Right renal pelvis (tissue), 4 donors: ENCODE measurements at places on chromosomes 7 and 10. TPM values are rescaled to one million over a fixed set of nuclear protein-coding genes. Genes with fewer than 3 reads are reported as not detected.
A peak's percentile ranks its signal among the peaks of the same experiment; 100 is the strongest.

NUTM2B gene
- 0.52 TPM for polyA plus RNA-seq

GRCh38 chr10:106930751-106931150, 233.8 kb downstream of the SORCS1 start:
- no peak for DNase-seq

GRCh38 chr7:129771201-129771927, 159.8 kb downstream of the NRF1 start:
- no peak for DNase-seq

LRRN3 gene
- polyA plus RNA-seq: 5.7 TPM

STK17A gene
- 16.8 TPM for polyA plus RNA-seq

GRCh38 chr7:30698481-30698880, 16.2 kb upstream of the CRHR2 start:
- DNase-seq: no peak

DNA sequence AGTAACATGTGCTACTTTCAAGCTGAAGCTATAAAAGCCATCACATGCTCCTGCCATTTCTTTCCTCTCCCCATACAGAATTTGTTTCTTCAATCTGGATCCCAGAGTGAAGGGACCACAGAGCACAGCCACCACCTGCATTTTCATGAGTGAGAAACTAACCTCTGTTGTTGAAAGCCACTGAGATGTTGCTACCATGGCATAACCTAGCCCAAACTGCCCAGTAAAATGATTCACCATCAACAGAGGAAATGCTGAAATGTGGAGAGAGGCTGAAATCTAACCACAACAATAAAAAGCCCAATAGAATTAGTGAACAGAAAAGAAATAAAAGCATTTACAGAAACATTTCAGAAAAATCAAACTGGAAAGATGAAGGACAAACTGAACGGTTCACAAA, 125.2 kb downstream of the AMPH start:
- no peak for DNase-seq

RNF133 gene
- 0.10 TPM for polyA plus RNA-seq

GRCh38 chr7:47697543-47697942, 115.6 kb upstream of the TNS3 start:
- DNase-seq: no peak

DNA sequence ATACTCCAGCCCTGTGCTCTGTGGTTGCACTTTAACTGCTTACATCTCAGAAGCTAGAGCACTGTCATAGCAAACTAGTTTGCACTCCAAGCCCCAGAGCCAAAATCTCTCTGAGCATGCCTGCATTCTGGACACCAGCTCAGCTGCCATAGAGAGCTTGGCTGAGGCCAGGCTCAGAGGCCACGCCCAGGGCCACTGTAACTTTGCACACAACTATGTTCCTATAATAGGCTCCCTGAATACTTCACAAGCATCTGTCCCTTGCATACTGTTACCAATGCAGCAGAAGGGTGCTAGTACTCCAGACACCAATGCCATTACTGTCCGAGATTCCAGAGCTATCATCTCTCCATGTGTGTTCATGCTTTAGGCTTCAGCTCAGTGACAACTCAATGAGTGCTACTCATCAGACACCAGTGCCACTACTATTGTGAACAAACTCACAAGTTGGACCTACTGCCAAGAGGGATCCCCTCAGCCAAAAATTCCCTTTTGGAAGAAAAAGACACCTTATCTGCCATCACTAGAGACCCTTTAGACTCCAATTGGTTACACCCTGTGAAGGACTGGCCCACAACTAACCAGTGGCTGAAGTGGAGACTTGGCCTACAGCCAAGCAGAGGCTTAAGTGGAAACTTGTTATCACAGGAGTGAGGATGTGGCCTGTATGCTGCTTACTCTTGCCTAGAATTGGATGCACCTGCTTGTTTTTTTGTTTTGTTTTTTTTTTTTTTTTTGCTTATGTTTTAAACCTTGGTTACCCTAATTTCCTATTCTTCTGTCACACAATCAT, 211.6 kb upstream of the MAGI2 start:
- no peak for DNase-seq

C7orf57 gene
- 0.69 TPM for polyA plus RNA-seq

DNA sequence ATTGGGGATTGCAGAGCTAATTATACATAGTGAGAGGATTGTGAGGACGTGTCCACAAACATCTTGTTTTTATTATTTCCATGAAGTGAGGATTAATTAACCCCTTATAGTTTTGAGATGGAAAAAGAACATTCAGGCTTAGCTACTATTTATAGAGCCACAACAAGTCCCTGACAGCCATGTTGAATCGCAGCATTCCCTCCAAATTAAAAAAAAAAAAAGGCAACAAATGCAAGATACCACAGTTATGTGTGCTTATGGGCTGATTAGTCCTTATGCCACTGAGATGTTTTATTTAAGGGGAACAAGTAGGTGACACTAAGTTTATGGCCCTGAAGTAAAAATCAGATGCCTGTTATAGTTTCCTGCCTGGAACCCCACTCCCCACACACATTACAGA, 350.3 kb downstream of the GPAM start:
- no peak for DNase-seq

DNA sequence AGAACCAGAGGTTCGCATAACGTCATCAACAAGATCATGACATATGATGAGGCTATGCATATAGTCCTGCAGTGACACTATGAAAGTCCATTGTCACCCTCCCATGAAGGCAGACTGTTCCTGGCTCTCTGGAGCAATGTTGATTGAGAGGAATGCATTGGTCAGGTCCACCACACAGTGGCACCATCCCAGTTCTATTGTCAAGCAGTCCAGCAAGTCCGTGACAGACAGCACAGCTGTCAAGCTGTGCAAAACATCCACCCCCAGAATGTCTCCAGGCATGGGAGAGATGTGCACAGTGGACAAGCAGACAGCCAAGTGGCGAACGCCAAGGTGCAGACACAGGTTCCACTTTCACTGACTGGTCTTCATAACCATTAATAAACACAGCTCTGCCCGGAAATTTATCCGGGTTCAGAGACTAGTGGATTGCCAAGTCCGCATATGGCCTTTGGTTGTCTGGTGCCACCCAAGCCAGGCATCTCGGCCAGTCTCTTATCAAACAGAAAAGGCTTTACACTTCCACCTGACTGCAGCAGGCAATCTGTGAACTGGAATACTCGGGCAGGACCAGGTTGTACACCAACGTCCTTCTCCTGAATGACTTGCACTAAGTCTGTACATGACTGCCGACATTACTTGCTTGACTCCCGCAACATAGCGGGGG, 7.2 kb downstream of the RNF133 start:
- no peak for DNase-seq

CACNB2 gene
- 3.0 TPM for polyA plus RNA-seq

DNA sequence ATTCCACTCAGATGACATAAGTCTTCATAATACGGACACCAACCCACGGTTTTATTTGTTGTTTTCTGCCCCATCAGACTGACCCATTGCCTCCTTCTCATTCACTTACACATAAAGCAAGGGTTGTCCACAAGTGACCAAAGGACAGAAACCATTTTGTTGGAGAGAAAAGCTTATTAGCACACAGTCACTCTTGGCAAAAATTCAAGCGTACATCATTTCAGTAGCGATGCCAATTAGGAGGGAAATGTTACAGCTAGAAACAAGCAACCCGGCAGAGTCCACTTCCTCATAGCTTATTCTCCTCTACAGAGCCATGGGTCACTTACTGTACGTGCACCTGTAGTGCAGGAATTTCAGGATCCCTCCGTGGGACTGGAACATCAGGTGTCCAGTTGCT, 23.0 kb downstream of the ABLIM1 start:
- no peak for DNase-seq

CALHM1 gene
- polyA plus RNA-seq: 0.06 TPM

DNA sequence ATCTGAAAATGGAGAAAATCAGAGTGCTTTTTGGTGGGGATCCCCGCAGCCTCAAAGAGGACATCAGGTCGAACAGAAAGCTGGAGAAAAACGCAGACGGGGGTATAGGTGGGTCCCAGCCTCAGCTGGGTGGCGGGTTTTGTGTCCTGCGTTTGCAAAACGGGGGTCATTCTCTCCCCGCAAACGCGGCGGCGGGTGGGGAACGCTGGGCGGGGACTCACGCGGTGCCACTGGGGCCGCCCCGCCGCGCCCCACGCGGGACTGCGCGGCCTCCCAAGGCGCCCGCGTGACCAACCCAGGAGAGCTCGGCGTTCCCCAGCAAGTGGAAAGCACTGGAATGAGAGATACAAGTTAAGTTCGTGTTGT, 806 bp upstream of the VIPR2 start:
- DNase-seq: no peak

GRCh38 chr7:141649865-141650634, 51.9 kb downstream of the DENND11 start:
- peak; percentile 80 for DNase-seq
